Kidney epithelial cell (primary cell): ENCODE measurements at places on chromosomes 3 and 15. TPM values are rescaled to one million over a fixed set of nuclear protein-coding genes. Genes with fewer than 3 reads are reported as not detected.

- DNase-seq: no peak
These were observed 77.0 kb downstream of the SLC9A9 start for GRCh38 chr3:143771258-143771657.

- DNase-seq: no peak
These were observed at the start of gene CLDN18 for GRCh38 chr3:138009476-138010272. TSS of gene CLDN18 (plus strand) at chr3:138010165. CDS start at chr3:138010226, 61 bp downstream.

DNA sequence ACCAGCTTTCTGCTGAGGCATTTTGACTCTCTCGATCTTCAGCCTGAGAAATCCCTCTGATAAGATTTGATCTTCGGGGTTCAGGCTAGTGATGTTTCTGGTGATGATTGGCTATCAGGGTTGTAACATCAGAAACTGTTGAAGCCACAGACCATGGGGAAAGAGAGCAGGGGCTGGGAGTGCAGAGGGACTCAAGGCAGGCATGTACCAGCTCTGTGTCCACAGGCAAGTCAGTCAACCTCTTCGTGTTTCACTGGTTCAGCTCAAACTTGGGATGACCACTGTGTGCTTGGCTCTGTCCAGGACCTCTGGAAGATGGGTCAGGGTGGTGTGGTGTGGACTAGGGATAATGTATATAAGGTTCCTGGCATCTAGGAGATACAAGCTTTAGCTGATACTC lies 116.5 kb downstream of the EEFSEC start:
- DNase-seq: no peak

DNA sequence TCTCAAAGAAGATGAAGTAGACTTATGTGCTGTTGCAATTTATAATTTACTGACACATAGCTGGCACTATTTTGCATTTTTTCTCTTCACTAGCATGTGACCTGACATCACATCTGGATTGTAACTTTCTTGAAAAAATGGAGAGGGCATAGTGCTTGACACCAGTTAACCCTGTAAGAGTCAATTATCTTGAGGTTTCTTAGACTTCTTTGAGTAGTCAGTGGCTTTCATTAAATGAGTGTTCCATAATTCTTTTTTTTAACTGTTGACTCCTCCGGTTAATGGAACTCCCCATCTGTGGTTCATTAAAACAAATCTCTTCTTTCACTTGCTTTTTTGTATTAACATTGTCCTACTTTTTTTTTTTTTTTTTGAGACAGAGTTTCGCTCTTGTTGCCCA lies 16.9 kb upstream of the PRKCI start:
- DNase-seq: no peak

NTRK3 gene
- total RNA-seq: 0.34 TPM in 1 of 2 replicates, not detected in the other
